T-helper 1 cell treated with Interleukin-12 subunit alpha and Interleukin-12 subunit beta and Interleukin-4 antibody, amounts not matched to agents 30 ng/mL and 1 ng/mL, for 36 hours (primary cell): ENCODE measurements at places on chromosomes 13 and 19. TPM values are rescaled to one million over a fixed set of nuclear protein-coding genes. Genes with fewer than 3 reads are reported as not detected.

INTS6 gene
- 68.9 and 73.7 TPM in 2 replicates for total RNA-seq

PEX11G gene
- 0.42 and 0.98 TPM in 2 replicates for total RNA-seq

RGS9BP gene
- 0.15 TPM in 1 of 2 replicates, not detected in the other for total RNA-seq

ZNF266 gene
- total RNA-seq: 27.8 and 31.8 TPM in 2 replicates

ZNF814 gene
- 12.5 and 12.9 TPM in 2 replicates for total RNA-seq

ZNF154 gene
- 8.5 and 9.3 TPM in 2 replicates for total RNA-seq
